KG1 (cell line): ENCODE measurements at places on chromosomes 5 and 9.

- no peak for DNase-seq
These were observed 8.8 kb downstream of the FAM200C start for GRCh38 chr5:160390787-160391696.

- no peak for DNase-seq
These were observed 99.6 kb upstream of the PHYKPL start for GRCh38 chr5:178332210-178332641.

DNA sequence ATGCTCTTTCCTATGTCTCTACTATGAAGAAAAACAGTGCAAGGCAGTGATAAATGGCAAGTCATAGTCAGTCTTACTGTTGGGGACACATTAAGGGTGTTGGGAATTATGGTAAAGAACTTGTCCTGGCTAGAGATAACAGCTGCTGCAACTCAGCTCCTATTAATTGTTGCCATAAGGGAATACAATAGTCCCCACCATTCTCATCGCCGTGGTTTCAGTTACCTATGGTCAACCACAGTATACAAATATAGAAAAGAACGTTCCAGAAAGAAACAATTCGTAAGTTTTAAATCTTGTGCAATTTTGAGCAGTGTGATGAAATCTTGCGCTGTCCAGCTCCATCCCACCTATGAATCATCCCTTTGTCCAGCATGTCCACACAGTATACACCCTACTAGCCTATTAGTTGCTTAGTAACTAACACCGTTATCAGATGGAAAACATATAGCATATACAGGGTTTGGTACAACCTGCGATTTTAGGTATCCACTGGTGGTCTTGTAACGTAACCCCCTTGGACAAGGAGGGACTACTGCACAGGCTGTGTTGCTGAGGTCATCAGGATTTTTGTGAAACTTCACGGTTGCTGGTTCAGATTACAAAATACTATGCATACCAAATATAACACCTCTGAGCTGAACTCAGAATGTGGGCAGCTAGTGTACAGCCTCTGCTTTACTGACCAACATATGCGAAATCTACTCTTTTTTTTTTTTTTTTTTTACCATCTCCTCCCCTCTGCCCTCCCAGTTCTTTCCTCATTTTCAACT lies 53.5 kb downstream of the ZFR start:
- DNase-seq, result no peak

DNA sequence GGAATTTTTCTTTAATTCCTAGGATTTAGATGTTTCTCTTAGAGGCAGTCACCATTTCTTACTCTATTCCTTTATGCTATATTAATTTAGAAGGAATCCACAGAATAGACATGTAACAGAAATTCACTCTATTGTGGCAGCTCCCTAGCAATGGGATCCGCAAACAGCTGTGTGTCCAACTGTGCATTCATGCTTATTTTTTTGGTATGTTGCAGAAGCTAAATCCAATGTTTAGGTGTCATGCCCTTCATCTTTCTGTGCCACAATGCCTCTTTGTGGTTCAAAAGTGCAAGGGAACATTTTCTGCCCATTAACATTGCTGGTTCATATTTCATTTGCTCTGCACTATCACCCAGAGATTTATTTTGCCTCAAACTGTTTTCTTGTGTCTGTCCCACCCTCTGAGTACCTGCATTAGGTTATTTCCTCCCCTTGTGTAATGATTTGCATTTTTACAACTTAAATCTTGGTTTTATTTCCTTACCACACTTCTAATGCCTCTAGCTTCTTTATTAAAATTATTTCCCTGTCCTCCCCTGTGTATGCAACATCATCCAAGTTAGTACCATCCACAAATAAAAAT lies 816.5 kb downstream of the EFNA5 start:
- DNase-seq, result no peak

DNA sequence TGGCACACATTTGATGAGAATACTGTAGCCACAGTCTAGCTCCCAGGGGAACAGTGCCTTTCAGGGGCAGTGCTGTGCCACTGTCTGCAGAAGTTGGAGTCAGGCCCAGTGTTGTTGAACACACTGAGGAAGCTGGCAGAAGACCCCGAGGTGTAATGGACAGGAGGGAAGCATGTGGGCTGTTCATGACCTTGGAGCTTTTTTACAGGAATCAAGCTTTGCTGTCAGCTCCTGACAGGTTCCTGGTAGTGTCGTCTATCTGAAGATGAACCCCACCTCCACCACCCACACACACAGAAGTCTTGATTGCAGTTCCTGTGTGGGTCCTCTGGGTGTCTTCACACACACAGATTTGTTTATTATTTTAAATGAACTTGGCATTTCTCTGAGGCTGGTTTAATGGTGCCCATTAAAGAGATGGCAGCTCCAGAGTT lies 40.3 kb upstream of the TNFAIP8 start:
- DNase-seq, result no peak

- no peak for DNase-seq
These were observed 308.8 kb upstream of the ADAMTS16 start for GRCh38 chr5:4831325-4831724.

GRCh38 chr9:121718084-121718483 lies 66.7 kb downstream of the DAB2IP start:
- no peak for DNase-seq

DNA sequence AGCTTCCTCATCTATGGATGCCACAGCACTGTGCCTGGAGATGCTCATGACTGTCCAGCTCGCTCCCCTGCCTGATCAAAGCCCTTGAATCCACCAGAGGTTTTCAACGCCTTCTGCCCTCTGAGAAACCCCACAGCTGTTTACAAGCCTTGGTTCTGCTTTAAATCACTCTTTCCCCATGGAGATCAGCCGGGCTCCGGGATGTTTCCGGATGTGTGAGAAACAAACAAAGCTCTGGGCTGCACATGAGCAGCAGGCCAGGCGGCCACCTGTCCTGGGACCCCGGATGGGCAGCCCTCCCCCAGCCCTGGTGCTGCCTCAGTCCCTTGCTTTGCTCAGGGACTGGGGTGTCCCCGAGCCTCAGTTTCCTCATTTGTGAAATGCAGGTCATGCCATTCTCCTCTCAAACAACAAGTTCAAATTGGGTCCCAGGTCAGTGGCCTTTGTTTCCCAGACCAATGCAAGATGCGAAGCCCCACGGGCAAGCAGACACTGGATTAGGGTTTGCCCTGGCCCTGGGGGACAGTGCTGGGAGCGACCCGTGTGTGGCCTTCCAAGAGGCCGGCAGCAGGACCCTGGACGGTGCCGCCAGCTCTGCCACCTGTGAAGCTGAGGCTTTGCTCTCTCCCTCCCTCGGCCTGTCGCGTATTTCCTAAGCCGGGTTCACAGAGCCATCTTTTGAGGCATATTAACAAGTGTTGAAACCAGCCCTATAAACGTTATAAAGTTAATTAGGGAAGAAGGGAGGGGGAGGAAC lies 42.4 kb upstream of the PHYKPL start:
- DNase-seq, result no peak

GRCh38 chr5:116340799-116341198 lies 233.8 kb downstream of the SEMA6A start:
- DNase-seq, result no peak

DNA sequence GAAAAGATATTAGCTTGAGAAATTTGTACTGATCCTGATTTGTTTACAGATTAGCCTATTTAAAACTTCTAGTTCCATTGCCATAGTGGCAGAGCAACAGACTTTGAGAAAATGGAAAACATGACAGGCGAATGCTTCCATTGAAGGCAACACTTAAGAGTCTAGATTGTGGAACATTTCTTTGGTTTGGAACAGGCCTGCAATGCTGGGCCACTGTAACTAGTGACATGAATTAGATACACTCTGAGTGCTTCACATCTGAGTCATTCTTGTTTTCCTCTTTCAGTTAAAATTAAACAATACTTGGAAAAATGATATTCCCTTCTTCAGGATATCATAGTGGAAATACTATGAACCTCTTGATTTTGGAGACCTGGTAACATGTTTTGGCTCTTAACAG lies 453.6 kb upstream of the TUSC1 start:
- no peak for DNase-seq

- DNase-seq, result no peak
These were observed 343.0 kb downstream of the RAB3C start for GRCh38 chr5:58925627-58926540.

DNA sequence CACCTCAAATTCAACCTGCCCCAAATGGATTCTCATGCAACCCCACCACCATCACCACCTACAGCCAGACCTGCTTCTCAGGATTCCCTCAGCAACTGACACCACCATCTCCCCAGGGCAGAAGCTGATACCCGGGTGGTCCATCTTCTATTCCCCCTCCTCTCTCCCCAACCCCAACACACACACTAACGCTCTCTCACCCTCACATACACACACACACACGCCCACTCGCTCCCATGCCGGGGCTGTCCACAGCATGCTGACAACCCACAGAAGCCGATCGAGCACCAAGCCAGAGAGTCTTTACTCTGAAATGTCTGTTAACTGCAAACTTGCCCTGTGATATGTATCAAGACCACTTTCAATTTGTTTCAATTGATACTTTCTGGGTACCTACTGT lies 28.4 kb downstream of the B4GALT1 start:
- no peak for DNase-seq

DNA sequence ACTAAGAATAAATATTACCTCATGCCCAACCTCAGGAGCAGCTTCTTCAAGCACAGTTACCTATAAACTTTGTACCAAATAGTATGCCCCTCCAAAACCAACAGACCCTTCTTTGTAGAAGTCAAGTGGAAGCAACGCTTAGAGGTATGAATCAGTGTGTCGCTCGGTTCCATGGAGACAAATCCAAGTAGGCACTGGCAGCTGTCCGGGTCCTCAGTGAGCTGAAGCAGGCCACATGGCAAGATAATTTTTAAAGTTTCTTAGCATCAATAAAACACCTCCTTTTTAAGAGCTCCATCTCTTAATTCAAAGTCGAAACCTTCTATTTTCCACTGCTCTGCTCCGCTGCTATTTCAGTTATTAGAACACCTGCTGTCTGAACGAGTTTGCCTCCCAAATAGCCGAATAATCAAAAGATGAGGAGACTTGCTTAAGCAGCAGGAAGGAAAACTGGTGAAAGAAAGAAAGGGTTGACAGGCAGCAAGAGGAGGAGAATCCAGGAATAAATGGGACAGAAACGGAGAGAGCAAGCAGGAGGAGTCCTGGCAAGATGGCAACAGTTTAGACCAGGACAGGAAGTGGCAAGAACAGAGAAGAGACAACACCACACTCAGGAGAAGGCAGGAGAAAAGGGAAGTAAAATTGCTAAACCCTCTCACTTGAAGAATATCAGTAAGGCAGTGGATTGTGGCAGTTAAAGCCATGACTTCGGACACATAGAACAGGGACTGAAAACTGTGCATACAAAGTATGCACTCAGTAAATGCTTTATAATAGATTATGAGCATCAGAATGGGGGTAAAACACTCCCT lies 65.0 kb downstream of the PPP2R2B start:
- no peak for DNase-seq

- no peak for DNase-seq
These were observed 135.2 kb downstream of the TSSK1B start for GRCh38 chr5:113299591-113299990.

DNA sequence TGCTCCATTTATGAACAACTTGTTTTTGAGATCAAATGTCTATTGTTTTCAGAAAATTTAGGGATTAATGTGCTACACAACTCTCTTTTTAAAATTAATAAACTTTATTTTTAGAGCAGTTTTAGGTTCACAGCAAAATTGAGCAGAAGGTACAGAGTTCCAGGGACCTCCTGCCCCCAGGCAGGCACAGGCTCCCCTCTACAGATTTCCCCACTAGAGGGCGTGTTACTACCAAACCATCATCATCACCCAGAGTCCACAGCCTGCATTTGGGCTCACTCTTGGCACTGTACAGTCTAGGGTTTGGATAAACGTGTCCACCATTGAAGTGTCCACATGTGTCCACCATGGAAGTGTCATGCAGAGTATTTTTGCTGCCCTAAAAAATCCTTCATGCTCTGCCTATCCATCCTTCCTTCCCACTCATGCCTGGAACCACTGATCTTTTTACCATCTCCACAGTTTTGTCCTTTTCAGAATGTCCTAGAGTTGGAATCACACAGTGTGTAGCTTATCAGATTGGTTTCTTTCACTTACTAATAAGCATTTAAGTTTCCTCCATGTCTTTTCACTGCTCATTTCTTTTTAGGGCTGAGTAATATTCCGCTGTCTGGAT lies 61.7 kb downstream of the MRPL36 start:
- peak; percentile 15 for DNase-seq

DNA sequence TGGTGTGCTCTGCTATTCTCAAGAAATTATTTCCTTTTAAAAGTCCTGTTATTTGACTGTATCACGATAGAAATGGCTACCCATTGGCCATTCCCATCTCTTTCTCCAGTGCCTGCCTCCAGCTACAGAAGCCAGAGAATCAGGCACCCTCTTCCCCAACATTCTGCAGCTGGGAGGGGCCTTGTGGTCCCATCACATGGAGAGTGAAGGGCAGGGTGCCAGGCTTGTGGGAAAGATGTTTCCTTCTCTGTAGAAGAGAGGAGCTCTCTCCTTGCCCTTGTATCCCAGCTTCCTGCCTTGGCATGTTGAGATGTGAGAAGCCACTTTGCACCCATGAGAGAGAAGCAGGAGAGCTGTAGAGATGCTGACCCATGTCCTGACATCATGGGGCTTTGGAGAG lies 465.0 kb downstream of the MTRR start:
- no peak for DNase-seq

- no peak for DNase-seq
These were observed 15.0 kb downstream of the TENT4A start for GRCh38 chr5:6728011-6728794.

- DNase-seq, result no peak
These were observed 29.9 kb downstream of the RUSC2 start for GRCh38 chr9:35519692-35520363.

DNA sequence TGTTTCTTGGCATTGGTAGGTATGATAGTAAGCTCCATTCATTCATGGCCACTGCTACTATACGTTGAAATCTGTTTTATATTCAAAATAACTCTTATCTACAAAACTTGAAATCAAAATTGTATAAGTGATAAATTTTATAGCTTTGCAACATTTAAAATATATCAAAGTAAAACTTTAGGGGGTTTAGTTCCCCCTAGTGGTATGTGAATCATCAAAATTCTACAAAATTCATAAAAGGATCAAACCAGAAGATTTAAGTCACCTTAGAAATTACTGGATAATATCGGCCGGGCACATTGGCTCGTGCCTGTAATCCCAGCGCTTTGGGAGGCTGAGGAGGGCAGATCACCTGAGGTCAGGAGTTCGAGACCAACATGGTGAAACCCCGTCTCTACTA lies 243.0 kb upstream of the CDH18 start:
- no peak for DNase-seq

DNA sequence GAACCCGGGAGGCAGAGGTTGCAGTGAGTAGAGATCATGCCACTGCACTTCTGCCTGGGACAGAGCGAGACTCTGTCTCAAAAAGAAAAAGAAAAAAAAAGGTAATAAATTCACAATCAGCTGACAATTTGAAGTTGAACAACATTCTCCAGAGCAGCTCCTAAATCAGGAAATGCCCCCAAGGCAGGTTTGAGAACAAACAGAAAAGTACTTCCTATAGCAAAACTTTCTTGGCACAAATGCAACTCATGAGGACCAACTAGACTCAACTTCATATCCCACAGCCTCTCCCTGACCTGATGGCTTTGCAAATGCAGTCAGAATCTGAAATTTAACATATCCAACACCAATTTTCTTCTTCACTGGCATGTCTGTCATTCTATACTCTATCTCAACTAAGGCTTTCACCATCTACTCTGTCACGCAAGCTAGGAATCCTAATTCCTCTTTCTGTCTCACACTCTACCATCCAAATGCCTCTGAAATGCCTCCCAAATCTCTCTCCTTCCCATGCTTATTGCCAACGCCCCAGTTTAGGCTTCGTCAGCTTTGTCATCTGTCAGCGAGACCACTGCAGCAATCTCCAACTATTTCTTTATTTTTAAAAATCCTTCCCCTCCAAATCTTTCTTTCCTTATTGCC lies 113.3 kb downstream of the MAPKAP1 start:
- DNase-seq, result peak; percentile 2

- DNase-seq, result no peak
These were observed 82.6 kb downstream of the CETN3 start for GRCh38 chr5:90326995-90327394.
